ENCODE measurements at places on chromosomes 6 and 20. TPM values are rescaled to one million over a fixed set of nuclear protein-coding genes. Genes with fewer than 3 reads are reported as not detected.

- peak; percentile 7 for DNase-seq
Observed at GRCh38 chr6:99282479-99283062, 66.9 kb downstream of the FAXC start.

DNA sequence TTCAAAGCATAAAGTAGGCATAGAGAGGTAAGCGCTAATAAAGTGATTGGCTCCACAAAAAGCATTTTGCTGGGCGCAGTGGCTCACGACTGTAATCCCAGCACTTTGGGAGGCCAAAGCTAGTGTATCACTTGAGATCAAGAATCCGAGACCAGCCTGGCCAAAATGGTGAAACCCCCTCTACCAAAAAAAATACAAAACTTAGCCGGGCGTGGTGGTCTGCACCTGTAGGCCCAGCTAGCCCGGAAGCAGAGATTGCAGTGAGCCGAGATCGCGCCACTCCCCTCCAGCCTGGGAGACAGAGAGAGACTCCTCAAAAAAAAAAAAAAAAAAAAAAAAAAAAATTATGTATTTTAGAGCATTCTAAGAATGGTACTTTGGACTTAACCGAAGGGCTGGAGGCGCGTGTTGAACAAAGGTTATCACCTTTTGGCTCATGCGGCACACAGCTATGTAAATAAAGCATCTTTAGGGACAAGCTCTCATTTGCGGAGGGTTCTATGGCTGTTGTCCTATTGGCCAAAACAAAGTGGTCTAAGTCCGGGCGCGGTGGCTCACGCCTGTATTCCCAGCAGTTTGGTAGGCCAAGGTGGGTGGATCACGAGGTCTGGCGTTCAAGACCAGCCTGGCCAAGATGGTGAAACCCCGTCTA is 17.4 kb downstream of the HFE start:
- DNase-seq, result peak; percentile 36

BCAS1 gene
- total RNA-seq, result 0.17 TPM

PRL gene
- total RNA-seq, result not detected

GRCh38 chr6:36469148-36469661 is 26.4 kb downstream of the KCTD20 start:
- DNase-seq, result no peak

SLC22A16 gene
- total RNA-seq, result not detected

DNA sequence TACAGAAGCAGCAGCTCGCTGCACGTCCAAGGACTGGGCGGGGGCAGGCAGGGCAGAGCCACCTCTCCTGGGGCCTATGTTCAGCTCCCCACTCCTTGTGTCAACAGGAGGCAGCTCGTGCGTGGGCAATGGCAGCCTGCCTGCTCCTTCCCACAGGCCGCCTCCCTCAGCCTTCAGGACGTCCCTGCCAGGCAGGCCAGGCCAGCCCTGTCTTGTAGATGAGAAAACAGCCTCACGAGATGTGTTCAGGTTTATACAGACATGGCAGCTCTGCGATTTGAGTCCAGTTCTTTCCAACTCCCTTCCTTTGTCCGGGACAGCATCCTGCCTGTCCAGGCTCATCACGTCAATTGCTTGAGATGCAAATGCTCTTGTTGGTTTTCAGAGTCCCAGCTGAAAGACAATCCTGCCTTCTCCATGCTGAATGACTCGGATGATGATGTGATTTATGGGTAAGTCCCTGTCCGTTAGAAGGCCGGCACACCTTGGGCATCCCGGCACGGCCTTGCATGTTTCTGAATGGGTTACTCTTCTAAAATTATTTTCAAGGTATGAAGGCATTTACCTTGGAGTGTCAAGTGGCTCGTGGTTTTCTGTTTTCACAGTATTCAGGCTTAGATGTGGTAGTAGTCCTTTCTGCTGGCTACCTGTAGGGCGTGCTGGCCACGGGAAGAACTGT is 13.5 kb downstream of the DYNLT1 start:
- no peak for DNase-seq

DNA sequence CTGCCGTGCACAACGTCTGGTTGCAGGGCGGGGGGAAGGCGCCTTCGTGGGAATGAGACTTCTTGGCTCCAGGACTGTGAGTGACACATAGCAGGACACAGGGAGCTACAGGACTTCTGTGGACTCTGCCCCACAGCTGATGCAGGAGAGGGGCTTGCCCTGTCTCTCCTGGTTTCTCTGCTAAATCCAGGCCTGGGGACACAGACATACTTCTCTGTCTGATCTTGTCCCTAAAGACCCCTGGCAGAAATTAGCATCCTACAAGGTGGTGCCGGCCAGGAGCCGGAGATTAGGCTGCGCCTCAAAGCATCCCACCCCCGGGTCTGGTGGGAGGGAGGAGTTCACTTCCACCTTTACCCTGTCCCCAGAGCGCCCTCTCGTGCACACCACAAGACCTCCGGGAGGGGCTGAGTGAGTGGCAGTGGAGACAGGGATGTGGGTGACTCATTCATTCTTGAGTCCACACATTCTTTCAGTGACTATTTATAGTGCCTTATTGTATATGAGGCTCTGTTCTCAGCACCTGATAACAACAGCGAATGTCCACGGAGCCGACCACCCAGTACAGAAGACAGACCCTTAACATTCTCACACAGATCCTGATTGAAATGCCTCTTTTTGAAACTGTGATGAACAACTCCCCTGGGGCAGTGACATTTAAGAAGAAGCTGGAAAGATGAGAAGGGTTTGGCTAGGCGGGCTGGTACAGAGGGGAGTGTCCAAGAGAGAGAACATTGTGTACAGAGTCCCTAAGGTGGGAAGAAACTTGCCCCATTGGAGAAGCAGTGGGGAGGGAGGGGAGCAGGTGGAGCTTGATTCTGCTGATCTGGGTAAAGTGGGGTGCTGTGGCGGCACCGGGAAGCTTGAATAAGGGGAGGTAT is 39.0 kb downstream of the GMPR start:
- DNase-seq, result peak; percentile 83

TBXT gene
- total RNA-seq, result not detected

SDCBP2 gene
- total RNA-seq, result 3.4 TPM

NEURL2 gene
- 0.96 TPM for total RNA-seq

- no peak for DNase-seq
Observed at GRCh38 chr6:27026361-27026760, 221.1 kb upstream of the PRSS16 start.

DNA sequence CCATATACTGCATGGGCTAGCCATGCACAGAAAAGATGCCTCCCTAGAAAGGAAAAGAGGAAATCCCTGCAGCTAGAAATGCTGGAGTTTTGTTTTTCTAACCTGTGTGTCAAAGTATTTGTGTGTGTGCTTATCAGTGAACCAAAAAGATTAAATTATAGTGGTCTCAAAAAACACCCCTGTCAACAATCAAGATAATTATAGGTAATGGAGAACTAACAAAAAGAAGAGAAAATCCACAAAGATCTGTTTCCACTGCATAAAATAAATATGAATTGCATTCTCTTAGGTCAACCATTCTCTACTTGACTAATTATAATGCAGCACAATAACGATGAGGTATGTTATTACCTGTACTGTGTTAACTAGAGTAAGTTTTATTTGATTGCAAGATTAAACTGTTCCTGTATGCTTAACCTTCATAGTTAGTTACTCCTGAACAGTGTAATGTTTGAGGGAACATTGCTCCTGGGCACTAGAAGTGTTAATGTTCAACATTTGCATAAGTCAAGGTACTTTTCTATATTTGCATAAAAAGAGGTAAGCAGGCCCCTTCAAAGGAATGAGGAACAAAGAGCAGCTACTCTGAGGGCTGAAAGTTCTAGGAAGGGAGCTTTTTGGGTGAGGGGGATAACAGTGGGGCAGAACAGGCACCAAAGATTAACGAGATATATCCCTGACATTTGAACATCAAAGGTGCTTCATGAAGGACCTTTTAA is 212.1 kb downstream of the BTBD9 start:
- DNase-seq, result no peak

GPX5 gene
- total RNA-seq, result not detected

- no peak for DNase-seq
Observed at GRCh38 chr6:93989630-93990029, 570.3 kb upstream of the EPHA7 start.

DNA sequence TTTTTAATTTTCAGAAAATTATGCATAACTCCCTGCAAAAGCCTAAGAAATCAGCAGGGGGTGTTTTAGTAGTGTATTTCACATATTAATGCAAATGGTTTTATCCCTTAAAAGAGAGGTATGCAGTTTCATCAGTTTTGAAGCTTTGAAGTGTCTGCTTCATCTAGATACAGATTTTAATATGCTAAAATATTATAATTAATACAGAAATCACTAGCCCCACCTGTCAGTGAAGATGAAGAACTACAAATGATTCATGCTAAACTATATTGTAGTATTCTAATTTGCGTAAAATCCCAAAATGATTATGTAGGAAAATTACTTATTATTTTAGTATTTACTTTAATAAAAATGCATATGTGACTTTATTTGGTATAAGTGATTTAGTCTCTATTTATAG is 2.9 kb upstream of the TFB1M start:
- DNase-seq, result no peak

GRCh38 chr6:132464538-132465256 is 48.2 kb downstream of the STX7 start:
- no peak for DNase-seq

FLRT3 gene
- 1.5 TPM for total RNA-seq

DNA sequence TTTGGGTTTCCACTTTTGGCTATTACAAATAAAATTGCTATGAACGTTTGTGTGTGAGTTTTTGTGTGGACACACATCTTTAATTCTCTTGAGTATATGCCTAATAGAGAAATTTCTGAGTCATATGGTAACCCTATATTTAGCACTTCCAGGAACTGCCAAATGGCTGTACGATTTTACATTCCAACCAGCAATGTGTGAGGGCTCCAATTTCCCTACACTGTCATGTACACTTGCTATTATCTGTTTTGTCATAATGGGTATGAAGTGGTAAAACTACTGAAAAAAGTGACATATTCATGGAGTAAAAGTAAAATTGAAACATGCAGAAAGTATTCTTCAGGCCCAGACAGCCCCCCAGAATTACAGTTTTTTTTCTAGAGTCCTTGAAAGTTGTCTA is 59.6 kb upstream of the ESR1 start:
- DNase-seq, result no peak

GRCh38 chr6:125747589-125748405 is 1.6 kb upstream of the HEY2 start:
- no peak for DNase-seq

EPB41L1 gene
- total RNA-seq, result 42.1 TPM

ACSS1 gene
- total RNA-seq, result 0.27 TPM

MDFI gene
- total RNA-seq, result 35.5 TPM

- no peak for DNase-seq
Observed at GRCh38 chr20:59785986-59786795, 147.2 kb downstream of the SYCP2 start.

DSE gene
- total RNA-seq, result 38.5 TPM

HLA-DQB1 gene
- 2.1 TPM for total RNA-seq

GRCh38 chr6:67875877-67876383 is 759.2 kb upstream of the ADGRB3 start:
- DNase-seq, result no peak

DNA sequence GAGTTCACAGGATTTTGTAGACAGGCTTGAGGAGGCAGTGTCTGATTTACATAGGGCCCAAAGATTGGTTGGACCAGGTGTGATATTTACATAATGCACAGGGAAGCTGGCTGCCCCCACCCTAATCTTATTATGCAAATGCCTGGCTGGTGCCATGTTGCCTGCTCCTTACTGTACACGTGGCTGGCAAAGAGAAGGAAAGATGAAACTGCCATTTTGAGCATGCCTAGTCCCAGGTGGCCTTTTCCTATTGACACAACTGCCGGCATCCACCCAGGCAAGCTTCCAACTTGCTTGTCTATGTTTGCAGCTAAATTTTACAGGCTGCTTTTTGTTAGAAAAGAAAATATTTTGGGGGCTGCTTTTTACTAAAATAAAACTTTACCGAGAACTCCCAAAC is 174.6 kb downstream of the LMBRD1 start:
- DNase-seq, result no peak

- no peak for DNase-seq
Observed at GRCh38 chr6:53195048-53195447, 46.4 kb upstream of the GCM1 start.

PPIL6 gene
- 3.3 TPM for total RNA-seq

- no peak for DNase-seq
Observed at GRCh38 chr6:5656226-5656625, 350.5 kb downstream of the NRN1 start.

DNA sequence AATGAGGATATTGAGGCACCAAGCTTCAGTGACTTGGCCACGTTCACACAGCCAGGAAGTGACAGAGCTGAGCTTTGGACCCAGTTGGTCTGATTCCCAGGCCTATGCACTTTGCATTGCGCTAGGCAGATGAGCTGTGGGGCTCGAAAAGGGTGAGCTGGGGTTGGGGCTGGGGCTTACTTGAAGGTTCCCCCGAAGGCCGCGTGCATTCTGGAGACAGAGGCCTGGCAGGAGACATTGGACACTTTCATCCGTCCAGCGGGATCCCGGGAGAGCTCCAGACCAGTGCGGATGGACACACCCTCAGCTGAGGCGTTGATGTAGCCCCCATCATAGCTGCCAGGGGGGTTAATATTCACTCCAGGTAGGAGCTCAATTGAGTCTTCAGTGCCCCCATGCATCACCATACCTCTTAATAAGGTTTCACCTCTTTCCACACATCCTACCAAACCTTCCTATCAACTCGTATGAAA is 2.6 kb downstream of the PLTP start:
- no peak for DNase-seq

SLC32A1 gene
- not detected for total RNA-seq

TMEM170B gene
- total RNA-seq, result 1.0 TPM

- DNase-seq, result no peak
Observed at GRCh38 chr6:42914546-42914945, 1.3 kb upstream of the PTCRA start.

- DNase-seq, result peak; percentile 98
Observed at GRCh38 chr6:151067684-151068596, 171.8 kb upstream of the AKAP12 start.

GRCh38 chr6:42618686-42619085 is 54.9 kb downstream of the UBR2 start:
- DNase-seq, result no peak

- DNase-seq, result no peak
Observed at GRCh38 chr20:50274570-50275430, 84.2 kb downstream of the CEBPB start.

STX11 gene
- total RNA-seq, result 0.69 TPM

- DNase-seq, result no peak
Observed at GRCh38 chr6:35735452-35735851, 1.4 kb upstream of the ARMC12 start.

DNA sequence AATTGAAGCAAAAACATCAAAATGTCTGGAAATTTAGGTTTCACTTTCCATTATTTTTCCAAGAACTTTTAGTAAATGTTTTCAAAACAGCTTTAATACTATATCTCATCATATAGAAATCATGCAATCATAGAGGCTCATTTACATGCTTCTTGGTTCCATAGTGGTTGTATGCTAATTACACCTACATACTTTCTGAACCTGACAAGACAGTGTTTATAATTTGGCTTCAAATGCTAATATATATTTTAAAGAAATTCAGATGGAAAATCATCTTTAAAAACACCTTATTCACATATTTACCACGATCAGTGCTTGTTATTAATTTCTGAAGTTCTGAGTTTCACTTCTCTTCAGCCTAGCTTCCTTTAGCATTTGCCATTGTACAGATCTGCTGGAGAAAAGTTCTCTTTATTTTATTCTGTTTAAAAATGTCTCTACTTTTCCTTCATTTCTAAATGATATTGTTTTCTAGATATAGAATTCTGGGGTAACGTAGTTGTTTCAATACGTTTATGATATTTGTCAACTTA is 89.9 kb downstream of the PLCB1 start:
- no peak for DNase-seq

- DNase-seq, result no peak
Observed at GRCh38 chr6:110950440-110950839, 8.1 kb upstream of the GTF3C6 start.
